A549 treated with dexamethasone at 1 μM for 4 hours (cell line): ENCODE measurements at places on chromosomes 7 and 10. TPM values are rescaled to one million over a fixed set of nuclear protein-coding genes. Genes with fewer than 3 reads are reported as not detected.

DMBT1 gene
- total RNA-seq = 0.24 to 0.33 TPM (median 0.29 TPM) in 5 replicates

AKR1C1 gene
- 456 to 574 TPM (median 549 TPM) in 5 replicates for total RNA-seq

SHTN1 gene
- 22.5 to 32.4 TPM (median 26.4 TPM) in 5 replicates for total RNA-seq

MSS51 gene
- total RNA-seq = 0.26 to 0.57 TPM (median 0.38 TPM) in 5 replicates

RNF32 gene
- 0.70 to 2.1 TPM (median 1.5 TPM) in 5 replicates for total RNA-seq

GPR158 gene
- 0.02 to 0.06 TPM (median 0.04 TPM) in 5 replicates for total RNA-seq

TMEM26 gene
- total RNA-seq = 0.04 to 0.08 TPM (median 0.07 TPM) in 5 replicates

CLRN3 gene
- total RNA-seq = 0.07 TPM in 1 of 5 replicates, not detected in the others

SHH gene
- 0.34 to 0.61 TPM (median 0.50 TPM) in 5 replicates for total RNA-seq

ANKIB1 gene
- total RNA-seq = 15.9 to 29.6 TPM (median 24.0 TPM) in 5 replicates

PLXNA4 gene
- total RNA-seq = 0.37 to 0.53 TPM (median 0.50 TPM) in 5 replicates

ZPBP gene
- not detected in 5 replicates for total RNA-seq

TMEM273 gene
- not detected in 5 replicates for total RNA-seq

EBLN1 gene
- total RNA-seq = 0.07 to 0.18 TPM (median 0.11 TPM) in 3 of 5 replicates, not detected in the others

TBL2 gene
- 46.1 to 52.6 TPM (median 50.4 TPM) in 5 replicates for total RNA-seq

SFTPA1 gene
- total RNA-seq = not detected in 5 replicates

VGF gene
- 9.7 to 28.7 TPM (median 20.3 TPM) in 5 replicates for total RNA-seq

PAX4 gene
- not detected in 5 replicates for total RNA-seq

MMP21 gene
- total RNA-seq = not detected in 5 replicates

MBL2 gene
- not detected in 5 replicates for total RNA-seq

RNF148 gene
- not detected in 5 replicates for total RNA-seq

CARD11 gene
- total RNA-seq = 2.1 to 2.7 TPM (median 2.3 TPM) in 5 replicates

DOCK1 gene
- total RNA-seq = 20.8 to 29.5 TPM (median 27.7 TPM) in 5 replicates

OR9A2 gene
- total RNA-seq = not detected in 5 replicates

SRGN gene
- 96.7 to 143 TPM (median 103 TPM) in 5 replicates for total RNA-seq

ELOVL3 gene
- 0.21 to 0.37 TPM (median 0.34 TPM) in 5 replicates for total RNA-seq

BMPR1A gene
- 18.9 to 30.9 TPM (median 29.2 TPM) in 5 replicates for total RNA-seq

ZNF467 gene
- 0.60 to 1.6 TPM (median 1.1 TPM) in 5 replicates for total RNA-seq

CYP3A5 gene
- 1.3 to 1.8 TPM (median 1.4 TPM) in 5 replicates for total RNA-seq

CCDC71L gene
- 8.7 to 12.6 TPM (median 10.9 TPM) in 5 replicates for total RNA-seq

TSPAN15 gene
- total RNA-seq = 80.7 to 104 TPM (median 99.7 TPM) in 5 replicates

SOSTDC1 gene
- total RNA-seq = not detected in 5 replicates

PDE6C gene
- not detected in 5 replicates for total RNA-seq

CNPY1 gene
- not detected in 5 replicates for total RNA-seq

GSAP gene
- 2.3 to 3.8 TPM (median 3.0 TPM) in 5 replicates for total RNA-seq

RELN gene
- total RNA-seq = 0.04 to 0.12 TPM (median 0.07 TPM) in 3 of 5 replicates, not detected in the others

GCK gene
- not detected in 5 replicates for total RNA-seq

ANKRD30A gene
- total RNA-seq = 0.34 to 0.72 TPM (median 0.51 TPM) in 5 replicates

AKR1C8 gene
- total RNA-seq = 0.07 to 0.14 TPM (median 0.08 TPM) in 5 replicates

PRF1 gene
- total RNA-seq = 0.02 to 0.16 TPM (median 0.05 TPM) in 3 of 5 replicates, not detected in the others

FRMPD2 gene
- 0.03 to 0.06 TPM (median 0.06 TPM) in 3 of 5 replicates, not detected in the others for total RNA-seq

SH2D4B gene
- 0.05 to 0.19 TPM (median 0.07 TPM) in 5 replicates for total RNA-seq

SLC13A1 gene
- not detected in 5 replicates for total RNA-seq

ACSM6 gene
- 0.06 TPM in 1 of 5 replicates, not detected in the others for total RNA-seq

SPDYE9 gene
- total RNA-seq = not detected in 5 replicates

MALRD1 gene
- not detected in 5 replicates for total RNA-seq

EEPD1 gene
- total RNA-seq = 57.9 to 69.9 TPM (median 58.4 TPM) in 5 replicates
